ENCODE measurements at places on chromosomes 6 and 20.

- DNase-seq = no peak
Measured at GRCh38 chr20:40628877-40629276, 60.2 kb downstream of the MAFB start.

DNA sequence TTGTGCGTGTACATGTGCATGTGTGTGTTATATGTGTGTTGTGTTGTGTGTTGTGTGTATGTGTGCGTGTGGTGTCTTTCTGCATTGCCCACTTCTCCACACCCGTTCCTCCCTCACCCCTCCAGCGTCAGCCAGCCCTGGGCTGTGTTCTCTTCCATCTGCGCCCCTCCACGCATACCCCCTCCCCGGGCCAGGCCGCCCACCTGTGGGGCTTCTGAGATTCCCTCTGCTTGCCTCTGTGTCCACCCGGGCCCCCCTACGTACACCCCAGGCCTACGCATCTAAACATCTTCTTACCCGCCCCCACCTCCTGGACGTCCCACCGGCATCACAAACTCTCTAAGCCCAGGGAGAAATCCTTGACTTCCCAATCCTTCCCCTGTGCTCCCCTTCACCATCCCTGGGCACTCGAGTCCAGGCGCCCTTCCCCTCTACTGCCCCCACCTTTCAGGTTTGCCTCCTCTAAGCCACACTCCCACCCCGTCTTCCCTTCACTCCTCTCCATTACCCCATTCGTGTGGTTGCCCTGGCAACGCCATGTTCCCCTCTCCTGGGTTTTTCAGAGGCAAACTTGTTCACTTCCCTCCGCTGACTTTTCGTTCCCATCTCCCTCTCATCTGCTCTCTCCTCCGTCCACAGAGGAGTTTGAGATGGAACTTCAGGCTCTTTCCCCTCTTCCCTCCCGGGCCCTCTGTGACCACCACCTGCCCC lies 81.7 kb upstream of the NNAT start:
- no peak for DNase-seq

DNA sequence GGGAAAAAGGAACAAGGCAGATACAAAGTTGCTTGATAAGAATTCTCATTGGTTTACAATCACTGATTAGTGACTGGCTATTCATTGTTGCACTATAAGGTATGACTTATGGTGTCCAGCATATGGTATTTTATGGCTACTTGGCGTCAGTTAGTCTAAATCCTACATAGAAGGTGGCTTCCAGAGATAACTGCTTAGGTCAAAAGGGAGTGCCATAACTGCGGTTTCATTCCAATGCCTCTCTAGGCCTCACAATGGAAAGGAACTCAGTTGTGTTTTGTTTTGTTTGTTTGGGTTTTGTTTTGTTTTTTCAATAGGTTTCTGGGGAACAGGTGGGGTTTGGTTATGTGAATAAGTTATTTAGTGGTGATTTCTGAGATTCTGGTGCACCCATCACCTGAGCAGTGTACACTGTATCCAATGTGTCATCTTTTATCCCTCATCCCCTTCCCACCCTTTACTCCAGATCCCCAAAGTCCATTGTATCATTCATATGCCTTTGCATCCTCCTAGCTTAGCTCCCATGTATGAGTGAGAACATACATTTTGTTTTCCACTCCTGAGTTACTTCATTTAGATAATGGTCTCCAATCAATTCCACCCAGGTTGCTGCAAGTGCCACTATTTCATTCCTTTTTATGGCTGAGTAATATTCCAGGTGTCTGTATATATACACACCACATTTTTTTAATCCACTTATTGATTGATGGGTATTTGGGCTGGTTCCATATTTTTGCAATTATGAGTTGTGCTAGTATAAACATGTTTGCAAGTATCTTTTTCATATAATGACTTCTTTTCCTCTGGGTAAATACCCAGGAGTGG lies 7.0 kb downstream of the GOPC start:
- DNase-seq = no peak

DNA sequence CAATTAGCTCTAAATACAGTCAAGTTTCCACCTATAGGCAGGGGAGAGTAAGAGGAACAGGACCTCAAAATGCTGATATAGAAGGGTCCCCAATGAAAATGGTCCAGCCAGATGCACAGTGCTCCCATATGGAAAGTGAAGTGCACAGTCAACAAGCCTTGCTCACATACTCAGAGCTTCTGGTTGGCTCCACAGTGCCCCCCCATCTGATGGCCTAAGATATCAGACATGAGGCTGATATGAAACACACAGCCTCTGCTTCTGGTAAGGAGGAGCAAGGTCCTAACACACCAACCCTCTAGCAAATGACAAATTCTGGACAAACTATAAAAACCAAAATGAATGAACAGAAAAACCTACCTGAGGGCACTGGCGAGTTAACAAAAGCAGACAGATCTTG lies 111.4 kb upstream of the EMILIN3 start:
- DNase-seq = no peak

DNA sequence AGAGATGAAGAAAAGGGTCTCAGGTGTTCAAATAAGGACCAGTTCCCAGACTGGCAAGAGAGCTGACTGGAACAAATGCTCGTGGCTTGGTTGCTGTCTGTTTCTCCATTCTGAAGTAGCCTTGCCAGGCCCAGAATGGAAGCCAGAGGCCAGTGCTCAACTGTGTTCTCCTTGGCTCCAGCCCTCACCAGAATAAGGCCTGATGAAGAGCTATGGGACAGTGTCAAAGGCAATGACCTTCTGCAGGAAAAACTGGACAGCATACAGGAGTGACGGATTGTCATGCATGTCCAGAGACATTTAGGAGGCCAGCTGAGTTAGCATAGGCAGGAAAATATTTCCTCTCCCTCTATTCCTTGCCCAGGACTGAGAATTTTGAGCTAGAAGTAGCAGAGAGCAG lies 72.2 kb downstream of the HAO1 start:
- DNase-seq = no peak

DNA sequence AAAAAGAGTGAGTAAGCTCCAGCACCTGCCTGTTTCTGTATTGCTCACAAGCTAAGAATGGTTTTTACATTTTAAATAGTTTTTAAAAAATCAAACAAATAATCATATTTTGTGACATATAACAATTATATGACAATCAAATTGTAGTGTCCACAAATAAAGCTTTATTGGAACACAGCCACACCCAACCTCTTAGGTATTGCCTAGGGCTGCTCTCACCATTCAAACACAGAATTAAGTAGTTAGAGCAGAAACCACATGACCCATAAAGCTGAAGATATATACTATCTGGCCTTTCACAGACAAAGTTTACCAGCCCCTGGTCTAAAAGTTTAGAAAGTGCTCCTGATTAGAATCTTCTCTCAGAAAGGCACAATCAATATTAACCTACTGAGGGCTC lies 11.2 kb downstream of the TNFRSF21 start:
- no peak for DNase-seq

DNA sequence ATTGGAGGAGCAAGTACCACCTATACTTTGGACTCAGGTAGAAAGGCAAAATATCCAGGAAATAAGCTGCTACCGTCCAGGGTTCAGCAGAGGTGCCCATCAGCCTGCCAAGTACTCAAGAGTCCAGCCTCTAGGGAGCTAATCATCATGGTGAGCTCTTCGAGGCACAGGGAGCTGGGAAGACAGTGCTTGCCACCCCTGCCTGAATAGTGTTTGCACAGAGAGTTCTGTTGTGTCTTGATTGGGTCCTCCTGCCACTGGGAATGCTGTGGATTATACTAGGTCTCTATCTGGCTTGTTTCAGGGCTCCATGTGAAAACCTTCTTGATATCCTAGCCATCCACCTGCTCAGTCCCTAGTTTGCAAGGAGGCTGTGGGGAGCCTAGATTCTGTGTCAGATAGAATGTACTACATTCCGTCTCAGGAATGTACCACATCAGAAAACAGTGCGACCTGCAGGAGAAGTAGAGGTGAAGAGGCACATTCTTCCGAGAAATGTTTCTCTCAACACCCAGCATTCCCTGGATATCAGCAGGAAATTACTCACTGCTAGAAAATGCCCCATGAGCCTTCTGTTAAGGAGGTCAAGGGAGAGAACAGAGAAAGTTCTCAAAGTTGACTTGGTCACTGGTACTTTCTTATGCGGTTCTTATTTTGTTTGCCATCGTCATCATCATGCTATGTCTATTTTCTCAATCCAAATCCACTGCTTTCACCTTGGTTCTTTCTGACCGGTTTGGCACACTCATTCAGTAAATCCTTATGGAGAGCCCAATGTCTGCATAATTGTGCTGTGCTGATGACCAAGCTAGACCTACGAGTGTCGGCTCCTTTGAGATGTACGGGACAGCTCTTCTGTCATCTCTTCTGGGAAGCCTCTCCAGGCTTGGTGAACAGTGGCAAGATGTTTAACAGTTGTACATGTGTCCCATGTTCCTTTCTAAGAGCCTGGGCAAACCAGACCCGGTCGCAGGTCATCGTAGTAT lies 30.7 kb downstream of the PTPN1 start:
- DNase-seq = no peak

- DNase-seq = no peak
Measured at GRCh38 chr6:150715133-150715532, 115.4 kb downstream of the PLEKHG1 start.
